Activated CD8-positive, alpha-beta T cell treated with anti-CD3 and anti-CD28 coated beads for 36 hours (primary cell): ENCODE measurements at places on chromosomes 16 and 17.

- no peak for DNase-seq
These were observed 2.4 kb downstream of the JPH3 start for GRCh38 chr16:87604634-87605111.

DNA sequence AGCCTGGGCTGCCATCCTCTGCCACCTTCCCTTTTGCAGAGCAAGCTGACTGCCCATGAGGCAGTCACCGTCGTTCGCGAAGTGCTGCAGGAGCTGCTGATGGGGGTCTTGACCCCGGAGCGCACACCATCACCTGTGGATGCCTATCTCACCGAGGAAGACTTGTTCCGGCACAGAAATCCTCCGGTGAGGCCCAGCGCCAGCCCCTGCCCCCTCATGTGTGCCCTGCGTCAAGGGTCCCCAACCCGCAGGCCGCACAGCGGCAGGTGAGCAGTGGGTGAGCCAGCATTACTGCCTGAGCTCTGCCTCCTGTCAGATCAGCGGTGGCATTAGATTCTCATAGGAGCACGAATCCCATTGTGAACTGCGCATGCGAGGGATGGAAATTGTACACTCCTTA is 7.7 kb upstream of the EPN3 start:
- DNase-seq = no peak

DNA sequence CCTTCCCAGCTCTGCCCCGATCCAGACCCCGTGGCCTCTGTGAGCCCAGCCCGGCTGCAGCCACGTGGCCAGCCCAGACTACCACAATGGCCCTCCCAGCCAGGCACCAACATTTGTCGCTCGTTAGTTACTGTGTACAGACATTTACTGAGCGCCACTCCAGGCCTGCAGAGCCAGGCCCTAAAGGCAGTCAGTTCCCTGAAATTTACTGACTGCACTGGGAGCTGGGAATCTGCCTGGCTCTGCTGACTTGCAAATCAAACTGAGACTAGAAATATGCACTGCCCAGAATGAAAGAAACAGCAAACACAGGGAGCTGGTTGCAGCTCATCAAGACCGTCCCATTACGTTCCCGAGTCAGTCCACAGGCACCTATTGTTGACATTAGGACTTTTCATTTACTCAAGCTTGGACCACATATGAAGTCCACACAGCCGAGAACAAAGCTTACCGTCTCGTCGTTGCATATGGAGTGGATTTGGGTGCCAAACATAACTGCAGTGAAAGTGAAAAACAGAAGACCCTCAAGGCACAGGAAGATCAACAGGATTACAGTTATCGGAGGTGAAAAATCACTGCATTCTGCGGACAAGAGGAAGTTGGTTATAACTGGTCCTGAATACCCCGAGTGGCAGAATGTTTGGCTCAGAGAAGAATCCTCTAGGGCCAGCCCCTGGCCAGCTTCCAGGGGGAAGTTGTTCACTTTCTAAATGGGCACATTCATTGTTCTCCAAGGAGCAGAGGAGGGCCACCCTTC is 34.5 kb downstream of the ZDHHC7 start:
- DNase-seq = no peak

DNA sequence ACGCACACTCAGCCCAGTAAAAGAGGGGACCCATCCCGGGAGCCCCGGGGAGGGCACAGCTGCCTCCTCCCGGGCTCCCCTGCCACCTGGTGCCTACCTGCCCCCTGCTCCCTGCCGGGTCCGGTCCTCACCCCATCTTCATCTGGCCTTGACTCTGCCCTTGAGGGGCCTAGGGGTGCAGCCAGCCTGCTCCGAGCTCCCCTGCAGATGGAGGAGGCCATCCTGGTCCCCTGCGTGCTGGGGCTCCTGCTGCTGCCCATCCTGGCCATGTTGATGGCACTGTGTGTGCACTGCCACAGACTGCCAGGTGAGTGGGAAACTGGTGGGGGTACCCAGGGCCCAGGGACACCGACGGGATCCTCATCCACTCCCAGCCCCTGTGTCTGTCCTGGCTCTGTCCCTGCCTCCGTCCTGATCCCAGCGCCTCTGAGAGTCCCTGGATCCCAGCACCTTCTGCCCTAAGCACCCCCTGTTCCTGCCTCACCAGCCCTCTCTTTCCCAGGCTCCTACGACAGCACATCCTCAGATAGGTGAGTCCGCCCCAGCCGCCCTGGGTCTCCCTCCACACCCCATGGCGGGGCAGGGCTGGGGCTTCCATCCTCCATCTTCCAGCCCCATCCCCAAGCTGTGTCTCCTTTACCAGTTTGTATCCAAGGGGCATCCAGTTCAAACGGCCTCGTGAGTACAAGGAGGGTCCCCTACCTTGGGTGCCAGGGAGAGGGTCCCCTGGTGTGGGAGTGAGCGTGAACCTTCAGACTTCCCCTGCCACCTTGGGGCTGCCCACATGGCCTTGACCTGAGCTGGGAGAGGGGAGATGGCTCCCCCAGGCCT is 574 bp downstream of the LAT start:
- peak; percentile 48 for DNase-seq

DNA sequence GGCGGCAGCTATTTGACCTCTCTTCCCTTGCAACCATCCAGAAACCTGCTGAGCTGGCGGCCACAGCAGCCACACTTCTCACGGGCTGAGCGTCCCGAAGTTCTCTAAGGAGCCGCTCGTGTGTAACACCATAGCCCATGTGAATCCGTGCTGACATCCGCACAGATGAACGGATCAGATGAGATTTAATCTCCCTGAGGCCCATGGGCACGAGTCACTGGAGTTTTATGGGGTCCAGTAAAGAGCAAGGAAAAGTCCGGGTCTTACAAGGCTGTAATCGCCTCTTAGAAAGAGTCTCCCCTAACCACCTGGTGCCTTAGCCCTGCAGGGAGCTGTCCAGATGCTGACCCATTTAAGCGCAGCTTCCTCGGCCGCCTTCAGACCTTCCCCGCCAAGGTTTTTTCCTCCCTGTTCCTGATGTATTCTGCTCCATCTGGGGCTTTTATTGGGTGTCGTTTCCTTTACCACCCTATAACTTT is 5.5 kb upstream of the CACNG5 start:
- DNase-seq = peak; percentile 41

- peak; percentile 33 for DNase-seq
These were observed 526 bp downstream of the MOSMO start for GRCh38 chr16:22008215-22009059.

- DNase-seq = no peak
These were observed 39.4 kb downstream of the ZNRF1 start for GRCh38 chr16:75038036-75038858.

DNA sequence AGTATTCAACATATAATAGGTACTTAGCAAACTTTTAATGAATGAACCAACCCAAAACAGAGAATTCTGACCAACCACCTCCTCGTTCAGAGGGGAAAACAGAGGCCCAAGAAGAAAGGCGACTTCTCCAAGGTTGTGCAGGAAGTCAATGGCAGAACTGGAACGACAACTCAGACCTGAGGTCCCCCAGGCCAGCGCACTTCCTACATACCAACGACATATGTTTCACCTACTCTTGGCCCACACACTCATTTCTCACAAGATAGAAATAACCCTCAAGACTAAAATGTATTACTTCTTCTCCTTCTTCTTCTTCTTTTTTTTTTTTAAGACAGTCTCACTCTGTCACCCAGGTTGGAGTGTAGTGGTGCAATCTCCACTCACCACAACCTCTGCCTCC is 14.4 kb downstream of the CHCT1 start:
- DNase-seq = no peak

DNA sequence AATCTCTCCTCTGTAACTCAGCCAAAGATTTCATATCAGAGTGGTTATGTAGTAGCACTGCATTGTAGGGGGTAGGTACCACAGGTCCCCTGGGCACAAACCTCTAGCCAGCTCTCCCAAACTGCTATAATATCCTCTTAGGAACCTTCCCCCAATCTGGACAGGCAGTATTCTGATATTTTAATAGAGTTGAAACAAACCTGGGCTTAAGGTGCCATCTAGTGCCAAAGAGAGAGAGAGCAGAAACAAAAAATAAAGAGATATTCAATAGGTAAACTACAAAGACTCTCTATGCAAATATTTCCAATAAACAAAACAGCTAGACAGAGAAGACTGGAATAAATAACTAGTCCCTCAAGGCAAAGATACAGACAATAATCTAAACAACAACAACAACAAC is 1070.0 kb downstream of the CDH11 start:
- no peak for DNase-seq

DNA sequence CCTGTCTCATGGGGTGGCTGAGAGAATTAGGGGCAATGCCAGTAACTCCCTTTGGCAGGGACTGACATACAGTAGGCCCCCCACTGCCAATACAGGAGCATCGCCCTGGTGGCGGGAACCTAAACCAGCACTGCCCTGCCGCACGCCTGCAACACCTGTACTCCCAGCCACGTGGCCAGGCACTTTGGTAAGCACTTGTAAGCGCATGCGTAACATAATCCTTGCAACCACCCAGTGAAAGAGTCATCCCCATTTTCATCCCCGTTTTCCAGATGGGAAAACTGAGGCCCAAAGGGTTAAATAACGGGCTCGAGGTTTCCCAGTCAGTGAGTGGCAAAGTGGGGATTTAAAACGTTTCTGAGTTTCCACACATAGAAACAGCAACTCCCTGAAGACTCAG is 17.5 kb downstream of the SCN4A start:
- no peak for DNase-seq

GRCh38 chr16:68259007-68259825 is 5.1 kb upstream of the SLC7A6 start:
- no peak for DNase-seq

GRCh38 chr17:42675965-42676423 is 800 bp downstream of the PLEKHH3 start:
- DNase-seq = no peak

GRCh38 chr17:60149691-60150582 is at the start of gene CA4:
Gene CA4, plus strand, starts transcription at chr17:60149973. Its CDS starts 62 bp downstream, at chr17:60150035.
- no peak for DNase-seq

DNA sequence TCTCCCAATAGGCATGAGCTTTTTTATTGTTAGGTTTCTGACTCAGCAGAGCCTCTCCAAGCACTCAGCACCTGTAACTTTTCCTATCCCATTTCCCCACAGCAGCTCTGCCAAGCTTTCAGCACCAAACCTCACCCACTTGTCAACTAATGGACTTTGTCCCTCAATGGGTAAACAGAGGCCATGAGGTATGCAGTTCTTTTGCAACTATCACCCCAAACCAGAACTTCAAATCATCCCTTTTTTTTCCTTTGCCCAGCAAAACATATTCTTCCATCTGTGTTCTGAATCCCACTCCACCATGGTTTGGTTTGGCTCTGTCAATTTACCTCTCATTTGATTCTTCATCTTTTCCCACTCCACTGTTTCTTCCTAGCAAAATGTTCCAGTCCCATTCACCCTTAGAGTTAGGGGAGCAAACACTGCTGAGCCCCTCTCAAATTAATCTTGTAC is 58.1 kb downstream of the TOX3 start:
- no peak for DNase-seq

- DNase-seq = no peak
These were observed 17.2 kb downstream of the SPAG9 start for GRCh38 chr17:51103451-51103850.

- peak; percentile 83 for DNase-seq
These were observed 10.1 kb upstream of the ZFPM1 start for GRCh38 chr16:88442727-88443576.

DNA sequence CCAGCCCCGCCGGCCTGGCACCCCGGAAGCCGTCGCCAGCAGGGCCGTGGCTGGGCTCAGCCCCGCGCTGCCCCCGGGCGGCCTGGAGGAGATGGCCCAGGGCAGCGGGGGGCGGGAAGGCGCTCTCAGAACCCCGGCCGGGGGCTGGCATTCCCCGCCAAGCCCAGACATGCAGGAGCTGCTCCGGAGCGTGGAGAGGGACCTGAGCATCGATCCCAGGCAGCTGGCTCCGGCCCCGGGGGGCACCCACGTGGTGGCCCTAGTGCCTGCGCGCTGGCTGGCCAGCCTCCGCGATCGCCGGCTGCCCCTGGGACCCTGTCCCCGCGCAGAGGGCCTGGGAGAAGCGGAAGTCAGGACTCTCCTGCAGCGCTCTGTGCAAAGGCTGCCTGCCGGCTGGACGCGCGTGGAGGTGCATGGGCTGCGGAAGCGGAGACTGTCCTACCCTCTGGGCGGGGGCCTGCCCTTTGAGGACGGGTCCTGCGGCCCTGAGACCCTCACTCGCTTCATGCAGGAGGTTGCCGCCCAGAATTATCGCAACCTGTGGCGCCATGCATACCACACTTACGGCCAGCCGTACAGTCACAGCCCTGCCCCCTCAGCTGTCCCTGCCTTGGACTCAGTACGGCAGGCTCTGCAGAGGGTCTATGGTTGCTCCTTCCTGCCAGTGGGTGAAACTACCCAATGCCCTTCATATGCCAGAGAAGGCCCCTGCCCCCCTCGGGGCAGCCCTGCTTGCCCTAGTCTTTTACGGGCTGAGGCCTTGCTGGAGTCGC is 551 bp downstream of the WDR81 start:
- DNase-seq = no peak

DNA sequence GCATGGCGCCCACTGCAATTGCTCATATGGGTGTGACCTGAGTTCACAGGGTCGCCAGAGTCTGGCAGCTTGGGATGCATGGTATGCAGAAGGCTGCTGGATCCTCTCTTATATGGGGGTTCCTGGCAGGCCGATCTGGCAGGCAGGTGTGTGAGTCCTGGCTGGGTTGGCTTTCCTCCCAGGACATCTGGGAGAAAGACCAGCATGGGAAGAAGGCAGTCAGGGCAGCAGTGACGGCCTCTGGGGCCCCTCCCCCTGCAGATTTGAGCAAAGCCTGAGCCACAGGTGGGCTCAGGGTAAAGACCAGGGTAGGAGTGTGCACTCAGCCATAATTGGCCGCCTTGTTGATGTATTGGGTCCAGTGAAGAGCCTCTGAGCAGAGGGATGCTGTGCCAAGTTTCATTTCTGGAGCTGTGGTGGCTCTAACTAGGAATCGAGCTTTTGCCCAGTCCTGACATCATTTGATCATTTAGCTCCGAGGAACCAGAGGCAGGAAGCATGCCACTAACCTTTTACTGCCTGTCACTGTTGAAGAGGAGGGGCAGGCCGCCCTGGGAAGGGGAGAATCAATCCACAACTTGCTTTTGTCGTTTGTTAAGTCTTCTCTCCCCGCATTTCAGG is 174.3 kb downstream of the CCDC182 start:
- DNase-seq = no peak

DNA sequence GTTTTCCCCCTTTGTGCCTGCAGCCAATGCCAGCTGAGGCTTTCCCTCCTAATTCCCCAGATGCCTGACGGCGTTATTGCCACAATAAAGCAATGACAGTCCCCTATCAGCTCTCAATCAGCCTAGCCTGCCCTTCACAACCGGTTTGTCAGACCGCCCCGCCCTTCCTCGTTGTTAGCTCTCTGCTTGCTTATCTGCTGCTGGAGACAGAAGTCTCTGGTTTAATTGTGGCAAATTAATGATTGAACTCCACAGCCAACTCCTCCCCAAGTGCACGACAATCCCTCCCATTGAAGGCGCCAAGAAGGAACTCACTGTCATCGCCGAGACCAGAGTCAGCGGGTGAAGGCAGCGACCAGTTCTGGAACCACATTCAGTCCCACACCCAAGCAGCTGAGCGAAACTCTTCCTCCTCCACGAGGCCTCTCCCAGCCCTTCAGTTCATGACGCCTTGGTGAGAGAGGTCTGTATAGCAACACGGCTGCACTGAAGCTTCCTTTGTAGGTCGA is 474.4 kb downstream of the SLC39A11 start:
- peak; percentile 13 for DNase-seq

- DNase-seq = peak; percentile 35
These were observed 1.7 kb downstream of the CRAMP1 start for GRCh38 chr16:1613728-1614455.

GRCh38 chr17:18315961-18316360 is 868 bp downstream of the SMCR8 start:
- no peak for DNase-seq
